ENCODE measurements at places on chromosomes 5 and 9.

GRCh38 chr9:119963798-119964372, 594.6 kb upstream of the BRINP1 start:
- no peak for DNase-seq

DNA sequence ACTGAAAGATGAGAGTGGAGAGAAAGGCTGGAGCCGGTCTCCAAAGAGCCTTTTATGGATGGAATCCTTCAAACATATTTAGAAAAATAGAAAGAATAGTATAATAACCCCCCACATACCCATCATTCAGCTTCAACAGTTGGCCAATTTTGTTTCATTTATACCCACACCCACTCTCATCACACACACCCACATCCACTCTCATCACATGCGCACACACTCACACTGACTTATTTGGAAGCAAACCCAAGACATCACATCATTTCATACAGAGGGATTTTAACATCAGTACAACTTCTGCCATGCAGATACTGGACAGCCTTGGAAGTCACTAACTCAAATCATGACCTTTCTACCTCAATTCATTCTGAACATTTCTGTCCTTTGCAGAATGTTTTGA, 72.8 kb upstream of the CPLX2 start:
- DNase-seq = no peak

DNA sequence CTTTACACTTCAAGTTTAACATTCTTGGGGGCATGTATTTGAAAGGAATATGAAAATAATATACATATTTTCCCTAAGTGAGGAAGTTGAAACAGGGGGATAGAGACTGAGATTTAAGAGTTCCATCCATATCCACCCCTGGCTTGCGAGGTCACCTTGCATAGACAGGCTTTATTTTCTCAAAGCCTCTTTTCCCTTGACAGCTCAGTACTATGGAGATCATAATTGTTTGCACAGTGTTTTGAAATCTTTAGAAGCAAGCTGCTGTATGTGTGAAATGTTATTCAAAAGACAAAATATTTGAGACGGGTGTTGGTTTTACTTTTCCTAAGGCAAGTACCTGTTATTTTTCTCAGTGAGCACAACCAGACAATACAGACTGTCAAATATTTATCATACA, 163.1 kb downstream of the LRRC70 start:
- DNase-seq = no peak

DNA sequence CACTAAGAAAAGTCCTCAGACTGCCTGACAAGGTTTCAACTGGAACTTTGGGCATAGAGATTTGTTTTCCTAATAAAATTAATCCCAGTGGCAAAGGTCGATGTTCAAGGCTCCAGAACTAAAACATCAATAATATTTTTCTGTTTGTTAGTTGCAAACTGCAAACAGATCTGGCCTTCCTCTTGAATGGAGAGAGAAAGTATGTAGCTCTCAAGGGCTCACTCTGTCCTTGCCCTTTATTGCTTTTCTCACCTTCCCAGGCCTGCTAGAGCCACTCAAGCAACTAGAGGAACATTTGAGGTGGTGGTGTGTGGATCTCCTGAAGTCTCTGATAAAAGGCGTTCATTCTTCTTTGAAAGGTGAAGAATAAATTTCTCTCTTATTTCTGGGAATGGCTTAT, 16.6 kb downstream of the ALDH1A1 start:
- no peak for DNase-seq

- DNase-seq = no peak
Measured at GRCh38 chr9:22389271-22389670, 57.4 kb upstream of the DMRTA1 start.

DNA sequence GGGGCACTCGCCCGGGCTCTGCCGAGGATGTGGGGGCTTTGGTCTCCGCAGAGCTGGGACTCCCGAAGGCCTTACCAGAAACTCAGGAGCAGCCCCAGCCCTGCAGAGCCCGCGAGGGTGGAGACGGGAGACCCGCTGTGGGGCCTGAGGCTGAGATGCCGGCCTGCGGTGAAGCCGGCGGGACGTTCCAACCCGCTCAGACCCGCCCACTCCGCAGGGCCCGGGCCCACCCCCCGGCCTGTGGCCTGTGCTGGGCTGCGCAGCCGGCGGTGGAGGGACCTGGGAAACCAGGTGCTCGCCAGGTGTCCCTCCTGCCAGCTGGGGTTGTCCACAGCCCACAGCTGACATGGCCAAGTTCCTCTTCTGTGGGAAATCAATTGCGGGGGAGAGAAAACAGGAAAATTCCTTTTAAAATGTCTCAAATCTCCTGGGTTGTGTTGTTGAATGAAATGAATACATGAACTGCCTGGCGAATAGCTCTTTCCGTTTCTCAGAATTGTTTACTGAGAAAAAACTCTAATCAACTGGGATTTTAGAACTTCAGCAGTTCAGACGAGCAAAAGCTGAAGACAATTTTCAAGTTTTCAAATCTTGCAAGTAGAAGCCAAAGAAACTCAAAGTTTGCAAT, 49.0 kb upstream of the IRX4 start:
- DNase-seq = no peak

GRCh38 chr5:141476132-141476911, 556 bp downstream of the PCDHGC3 start:
- DNase-seq = no peak

DNA sequence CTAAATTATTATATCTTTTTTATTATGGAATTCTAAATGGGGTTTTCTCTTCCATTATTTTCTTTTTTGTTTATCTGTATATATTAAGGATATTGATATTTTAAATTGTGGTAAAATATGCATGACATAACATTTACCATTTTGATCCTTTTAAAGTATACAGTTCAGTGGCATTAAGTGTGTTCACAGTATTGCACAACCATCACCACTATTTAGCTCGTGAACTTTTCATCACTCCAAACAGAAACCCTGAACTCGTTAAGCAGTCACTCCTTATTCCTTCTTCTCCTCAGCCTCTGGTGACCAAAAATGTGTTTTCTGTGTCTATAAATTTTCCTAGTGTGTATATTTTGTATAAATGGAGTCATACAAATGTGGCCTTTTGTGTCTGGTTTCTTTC, 188.2 kb downstream of the CCDC171 start:
- no peak for DNase-seq

- DNase-seq = no peak
Measured at GRCh38 chr9:95801797-95802196, 73.7 kb upstream of the ERCC6L2 start.

DNA sequence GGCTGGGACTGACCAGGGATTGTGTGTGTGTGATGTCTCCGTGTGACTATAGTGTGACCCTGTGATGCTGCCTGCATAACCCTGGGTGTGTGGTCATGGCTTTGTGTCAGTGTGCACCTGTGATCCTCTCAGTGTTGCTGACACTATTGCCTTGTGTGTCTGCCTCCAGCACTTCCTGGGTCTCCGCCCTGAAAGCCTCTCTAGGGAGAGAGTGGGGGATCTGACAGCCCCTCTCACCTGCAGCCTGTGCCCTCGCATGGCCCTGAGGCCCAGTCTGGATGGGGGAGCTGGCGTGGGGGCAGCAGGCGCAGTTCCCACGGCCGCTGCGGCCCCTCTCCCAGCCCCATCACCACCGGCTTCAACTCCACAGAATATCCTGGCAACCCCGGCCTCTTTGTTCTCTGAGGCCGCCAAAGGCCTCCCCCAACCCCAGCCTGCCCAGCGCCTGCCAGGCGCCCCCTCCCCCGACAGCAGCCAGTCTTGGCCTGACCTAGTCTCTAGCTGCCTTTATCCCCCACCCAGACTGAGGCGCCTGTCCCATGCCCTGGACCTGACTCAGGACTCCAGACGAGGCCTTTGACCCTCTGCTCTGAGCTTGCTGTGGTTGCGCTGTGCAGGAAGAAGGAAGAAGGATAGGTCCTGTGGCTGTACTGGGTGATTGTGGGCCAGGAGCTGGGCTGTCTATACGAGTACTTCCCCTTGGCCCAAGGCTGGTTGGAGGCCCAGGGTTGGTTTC, 38.7 kb downstream of the CXXC5 start:
- DNase-seq = no peak

DNA sequence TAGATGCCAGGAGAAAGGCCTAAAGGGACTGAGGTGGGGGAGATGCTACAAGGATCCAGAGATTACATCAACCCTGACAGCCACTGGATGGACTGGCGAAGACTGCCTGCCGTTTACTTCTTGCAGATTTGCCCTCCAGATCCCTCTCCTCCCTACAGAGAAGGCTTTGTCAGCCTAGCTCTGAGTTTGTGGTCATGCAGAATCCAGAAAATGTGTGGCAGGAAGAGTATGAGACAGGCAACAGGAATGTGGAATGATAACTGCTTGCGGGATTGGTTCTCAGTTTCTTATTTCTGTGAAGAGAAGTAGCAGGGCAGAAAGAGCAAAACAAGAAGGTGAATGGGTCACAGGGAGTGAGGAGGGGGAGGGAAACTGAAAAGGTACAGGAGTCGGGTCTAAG, 129.6 kb downstream of the TLE1 start:
- no peak for DNase-seq

DNA sequence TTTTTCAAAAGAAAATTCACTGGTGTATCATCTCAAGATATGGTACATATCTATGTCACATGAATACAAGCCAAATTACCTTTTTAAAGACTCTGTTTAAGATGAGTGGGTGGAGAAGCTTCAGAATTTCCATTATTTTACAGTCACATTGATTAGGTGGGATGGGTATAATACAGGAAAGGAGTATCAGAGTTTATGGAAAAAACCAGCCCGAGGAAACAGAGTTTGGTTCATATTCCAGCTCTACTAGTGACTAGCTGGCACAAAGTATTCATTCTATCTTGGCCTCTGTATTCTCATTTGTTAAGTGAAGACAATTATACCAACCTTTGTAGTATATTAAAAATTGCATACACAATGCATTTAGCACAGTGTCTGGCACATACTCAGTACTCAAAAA, 46.5 kb upstream of the CDK5RAP2 start:
- DNase-seq = no peak

DNA sequence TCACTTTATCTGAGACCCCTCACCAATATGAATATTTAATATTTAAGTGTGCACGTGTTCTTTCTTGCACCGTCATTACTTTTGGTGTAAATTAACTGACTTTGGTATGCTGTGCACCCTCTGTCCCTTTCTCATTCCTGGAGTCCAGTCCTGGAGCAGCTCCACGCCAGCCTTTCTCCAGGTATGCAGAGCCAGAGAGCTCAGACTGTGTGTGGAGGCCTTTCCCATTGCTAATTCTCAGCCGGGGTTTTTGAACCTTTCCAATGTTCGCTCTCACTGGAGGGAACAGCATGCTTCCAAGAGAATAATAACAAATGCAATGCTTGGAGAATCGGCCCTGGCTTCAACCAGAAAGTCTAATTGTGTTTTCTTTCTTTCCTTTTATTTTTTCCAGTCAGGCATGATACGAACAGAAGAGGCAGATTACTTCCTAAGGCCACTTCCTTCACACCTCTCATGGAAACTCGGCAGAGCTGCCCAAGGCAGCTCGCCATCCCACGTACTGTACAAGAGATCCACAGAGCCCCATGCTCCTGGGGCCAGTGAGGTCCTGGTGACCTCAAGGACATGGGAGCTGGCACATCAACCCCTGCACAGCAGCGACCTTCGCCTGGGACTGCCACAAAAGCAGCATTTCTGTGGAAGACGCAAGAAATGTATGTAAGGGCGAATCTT, 41.7 kb downstream of the ADAMTS16 start:
- DNase-seq = no peak

DNA sequence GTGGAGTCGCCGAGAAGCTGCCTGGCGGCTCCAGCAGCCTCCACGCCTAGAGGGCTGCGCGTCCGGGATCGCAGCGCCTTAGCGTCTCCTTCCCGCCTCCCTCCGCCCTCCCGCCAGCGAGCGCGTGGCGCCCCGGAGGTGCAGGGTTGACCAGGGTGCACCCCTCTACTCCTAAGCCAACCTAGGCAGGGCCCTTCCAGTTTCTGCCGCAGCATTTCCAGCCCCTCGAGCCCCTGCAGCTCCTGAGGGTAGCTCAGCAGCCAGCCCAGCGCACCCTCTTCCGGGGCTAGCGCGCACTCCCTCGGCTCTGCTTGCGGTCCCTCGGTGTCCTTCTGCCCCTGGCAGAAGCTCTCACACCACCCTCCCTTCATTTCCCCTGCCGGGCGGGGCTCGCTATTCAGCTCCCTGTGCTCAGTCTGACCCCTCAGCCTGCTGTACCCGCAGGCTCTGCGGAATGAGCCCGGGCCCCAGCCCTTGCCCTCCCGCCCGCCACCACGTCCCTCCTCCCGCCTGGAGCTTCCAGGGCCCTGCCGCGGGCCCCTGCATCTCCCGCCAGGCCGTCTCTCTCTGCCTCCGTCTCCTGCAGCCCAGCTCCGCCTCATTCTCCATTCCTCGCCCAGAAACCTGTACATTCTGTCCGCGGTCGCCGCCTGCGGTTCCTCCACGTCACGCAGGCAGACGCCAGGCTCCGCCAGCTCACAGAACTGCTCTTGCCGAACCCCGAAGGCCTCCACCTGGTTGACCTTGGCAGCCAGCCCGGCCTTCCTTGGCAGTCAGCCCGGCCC, 61.8 kb downstream of the SPATA31C2 start:
- peak; percentile 15 for DNase-seq
